Left renal cortex interstitium (tissue), 4 donors: ENCODE measurements at places on chromosomes 7 and 10.

DNA sequence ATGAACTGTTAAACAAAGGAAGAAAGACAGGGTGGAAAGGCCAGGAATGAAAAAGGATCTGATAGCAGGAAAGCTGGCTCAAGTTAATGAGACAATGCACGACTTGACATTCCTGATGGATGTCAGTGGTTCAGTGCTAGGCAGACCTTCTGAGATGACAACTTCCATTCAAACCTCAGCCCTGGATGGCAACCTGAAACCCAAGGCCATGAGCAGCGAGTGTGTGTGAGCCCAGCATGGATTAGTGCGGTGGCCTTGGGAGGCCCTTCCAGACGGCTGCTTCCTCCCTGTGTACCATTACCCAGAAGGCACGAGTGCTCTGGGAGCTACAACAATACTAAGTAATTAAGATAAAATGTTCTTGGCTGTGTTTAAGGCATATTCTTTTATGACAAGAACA lies 18.8 kb downstream of the TRIL start:
- no peak for DNase-seq

- DNase-seq = no peak
Observed at GRCh38 chr7:55065079-55065478, 46.3 kb downstream of the EGFR start.

DNA sequence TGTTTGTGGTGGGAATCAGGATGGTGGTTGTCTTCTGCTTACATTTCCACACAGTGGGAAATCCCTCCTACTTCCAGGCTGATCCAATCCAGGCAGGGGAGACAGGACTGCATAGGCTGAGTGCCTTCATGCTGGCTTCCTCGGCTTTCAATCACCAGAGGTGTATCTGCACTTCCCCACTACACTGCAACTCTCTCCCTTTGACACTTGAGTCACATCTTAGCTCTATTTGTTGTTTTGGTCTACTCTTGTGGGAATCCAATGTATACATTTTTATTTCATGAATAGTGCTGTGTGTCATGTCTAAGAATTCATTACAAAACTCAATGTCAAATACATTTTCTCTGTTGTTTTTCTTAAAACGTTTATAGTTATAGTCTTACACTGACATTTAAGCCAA lies 735.6 kb downstream of the XPNPEP1 start:
- DNase-seq = no peak

DNA sequence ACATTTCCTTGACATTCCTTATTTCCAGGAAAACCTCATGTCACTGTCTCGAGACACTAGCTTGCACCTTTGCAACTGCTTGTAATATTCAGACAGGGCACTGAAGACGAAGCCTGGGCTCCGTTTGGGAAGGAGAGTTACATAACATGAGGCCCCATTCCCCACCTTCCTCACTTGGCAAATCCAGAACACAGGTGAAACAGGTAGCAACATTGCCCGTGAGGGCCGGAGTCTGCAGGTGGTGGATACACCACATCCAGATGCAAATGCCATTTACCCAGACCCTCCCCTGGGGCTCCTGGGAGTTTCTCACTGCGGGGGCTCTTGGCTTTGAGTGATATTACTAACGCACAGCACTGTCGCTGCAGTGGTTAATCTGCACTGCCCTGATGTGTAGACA lies 491.0 kb downstream of the PTPRN2 start:
- DNase-seq = no peak

DNA sequence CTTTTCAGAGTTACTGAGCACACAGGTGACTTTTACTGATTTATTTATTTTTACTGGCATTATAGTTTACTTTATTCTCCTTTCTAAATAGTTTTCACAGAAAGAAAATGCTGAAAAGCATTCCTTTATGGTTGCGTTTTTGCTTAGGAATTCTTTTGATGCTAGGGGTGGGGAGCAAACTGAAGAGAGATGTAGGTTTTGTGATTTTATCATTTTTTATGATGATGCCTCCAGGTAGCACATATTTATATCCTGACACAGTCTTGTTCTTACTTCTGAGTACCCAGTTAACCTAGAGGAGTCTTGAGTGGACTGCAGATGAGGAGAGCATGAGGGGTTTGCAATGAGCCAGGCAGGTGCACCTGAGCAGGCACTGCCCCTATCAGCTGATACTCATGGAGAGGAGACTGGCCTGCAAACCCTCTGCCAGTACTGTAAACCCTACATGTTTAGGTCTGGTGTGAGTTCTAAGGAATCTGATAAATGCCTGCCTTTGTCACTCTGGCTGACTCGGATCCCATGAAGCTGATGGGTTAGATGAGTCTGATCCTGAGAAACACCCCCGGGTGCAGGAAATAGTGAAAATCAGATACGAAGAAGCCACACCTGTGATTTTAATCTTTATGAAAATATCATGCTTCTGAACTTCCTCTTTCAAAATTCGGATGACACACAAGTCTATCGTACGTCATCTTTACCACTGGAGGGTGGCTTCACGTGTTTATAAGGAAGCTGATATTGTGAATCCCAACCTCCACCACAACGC lies 302.9 kb downstream of the WDR37 start:
- DNase-seq = no peak

DNA sequence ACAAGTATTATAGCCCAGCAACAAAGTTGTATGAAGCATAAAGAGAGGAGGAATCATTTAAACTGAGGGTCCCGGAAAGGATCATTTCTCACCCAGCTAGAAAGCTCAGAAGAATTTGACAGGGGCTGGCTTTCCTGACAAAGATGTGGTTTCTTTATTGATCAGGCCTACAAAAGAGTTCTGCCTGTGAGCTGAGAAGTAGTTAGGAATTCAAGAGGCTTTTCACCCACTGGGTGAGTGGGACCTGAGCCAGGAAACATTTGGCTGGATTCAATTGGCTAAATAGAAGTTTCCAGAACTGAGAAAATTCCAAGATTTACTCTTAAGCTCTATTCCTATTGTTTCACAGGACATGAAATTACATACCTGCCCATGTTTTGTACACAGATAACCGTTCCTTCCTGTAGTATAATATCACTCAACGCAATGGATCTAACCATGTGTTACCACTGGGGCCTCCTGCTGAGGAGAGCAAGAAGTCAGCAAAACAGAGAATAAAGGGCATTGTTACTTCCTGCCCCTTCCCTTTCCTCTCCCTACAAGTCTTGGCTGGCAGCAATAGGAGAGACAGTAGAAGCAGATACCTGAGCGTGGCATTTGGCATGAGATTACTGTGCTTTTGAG lies 53.9 kb upstream of the PAPSS2 start:
- no peak for DNase-seq

DNA sequence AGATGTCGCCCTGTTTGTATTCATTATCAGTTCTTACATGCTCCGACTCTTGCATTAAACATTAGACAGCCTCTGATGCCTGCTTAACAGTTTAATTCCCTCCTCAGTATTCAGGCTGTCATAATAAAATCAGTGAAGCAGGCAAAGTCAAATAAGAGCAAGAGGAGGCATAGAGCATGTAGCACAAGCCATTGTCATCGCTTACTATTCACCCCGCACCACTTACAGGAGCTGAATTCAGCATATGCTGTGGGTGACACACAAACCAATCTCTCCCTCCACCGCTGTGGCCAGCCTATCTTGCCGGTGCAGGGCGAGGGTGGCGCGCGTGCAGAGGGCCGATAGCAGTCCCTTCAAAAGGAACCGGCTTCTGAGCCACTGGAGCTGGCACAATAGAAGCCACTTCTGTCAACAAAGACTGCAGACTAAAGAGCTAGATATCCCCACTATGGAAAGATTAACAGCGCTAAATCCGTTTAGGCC lies 433.2 kb upstream of the MGMT start:
- no peak for DNase-seq

GRCh38 chr10:8315619-8316021 lies 261.1 kb downstream of the GATA3 start:
- DNase-seq = no peak

- no peak for DNase-seq
Observed at GRCh38 chr7:129670656-129671055, 59.1 kb downstream of the NRF1 start.

DNA sequence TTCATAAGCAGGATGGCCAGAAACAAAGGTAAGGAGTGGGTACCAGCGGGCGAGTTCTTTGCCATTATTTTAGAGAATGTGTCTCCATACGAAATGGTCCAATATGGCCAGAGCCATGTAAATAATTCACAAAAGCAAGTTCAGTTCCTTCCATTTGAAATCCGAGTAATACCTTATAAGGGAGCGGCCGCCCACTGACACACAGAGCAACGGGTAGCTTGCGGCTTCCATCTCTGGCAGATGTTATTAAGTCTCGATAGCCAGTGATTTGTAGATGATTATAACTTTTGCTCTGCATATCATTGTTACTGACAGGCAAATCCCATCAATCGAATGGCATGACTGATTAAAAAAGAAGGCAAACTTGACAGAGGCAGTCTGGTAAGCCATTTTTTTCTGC lies 63.2 kb downstream of the GFRA1 start:
- DNase-seq = no peak

DNA sequence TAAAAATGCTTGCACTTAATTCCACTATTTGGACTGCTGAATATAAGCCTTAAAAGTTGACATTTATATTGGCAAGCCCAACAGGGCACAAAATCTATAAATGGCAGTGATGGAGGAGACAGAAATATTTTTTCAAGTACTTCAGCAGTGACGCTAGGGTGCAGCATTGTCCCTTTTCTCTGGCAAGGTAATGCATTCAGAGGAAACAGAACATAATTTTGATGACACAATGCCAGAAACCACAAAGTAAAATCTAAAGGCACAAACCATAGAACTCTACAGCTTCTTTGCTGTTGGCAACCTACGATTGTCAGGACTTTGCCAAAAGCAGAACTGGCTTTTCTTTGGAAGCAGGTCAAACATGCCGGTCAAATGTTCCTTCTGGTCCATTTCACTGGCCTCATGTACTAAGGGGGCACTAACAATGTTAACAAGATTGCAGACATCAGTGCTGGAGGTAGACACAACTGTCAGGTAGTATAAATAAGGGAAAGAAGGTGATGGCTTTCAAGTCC lies 30.9 kb upstream of the FAM133B start:
- DNase-seq = no peak

GRCh38 chr7:45617166-45617565 lies 43.0 kb downstream of the ADCY1 start:
- DNase-seq = no peak

GRCh38 chr7:22874904-22875303 lies 52.3 kb upstream of the TOMM7 start:
- no peak for DNase-seq

GRCh38 chr10:99573790-99574189 lies 41.0 kb downstream of the NKX2-3 start:
- DNase-seq = no peak

GRCh38 chr10:98745645-98746044 lies 298.9 kb upstream of the HPS1 start:
- DNase-seq = no peak

- DNase-seq = no peak
Observed at GRCh38 chr10:99115703-99116102, 119.9 kb downstream of the HPSE2 start.

- no peak for DNase-seq
Observed at GRCh38 chr10:132774181-132774901, 11.6 kb downstream of the NKX6-2 start.

GRCh38 chr10:11647676-11648075 lies 36.2 kb upstream of the USP6NL start:
- DNase-seq = no peak

DNA sequence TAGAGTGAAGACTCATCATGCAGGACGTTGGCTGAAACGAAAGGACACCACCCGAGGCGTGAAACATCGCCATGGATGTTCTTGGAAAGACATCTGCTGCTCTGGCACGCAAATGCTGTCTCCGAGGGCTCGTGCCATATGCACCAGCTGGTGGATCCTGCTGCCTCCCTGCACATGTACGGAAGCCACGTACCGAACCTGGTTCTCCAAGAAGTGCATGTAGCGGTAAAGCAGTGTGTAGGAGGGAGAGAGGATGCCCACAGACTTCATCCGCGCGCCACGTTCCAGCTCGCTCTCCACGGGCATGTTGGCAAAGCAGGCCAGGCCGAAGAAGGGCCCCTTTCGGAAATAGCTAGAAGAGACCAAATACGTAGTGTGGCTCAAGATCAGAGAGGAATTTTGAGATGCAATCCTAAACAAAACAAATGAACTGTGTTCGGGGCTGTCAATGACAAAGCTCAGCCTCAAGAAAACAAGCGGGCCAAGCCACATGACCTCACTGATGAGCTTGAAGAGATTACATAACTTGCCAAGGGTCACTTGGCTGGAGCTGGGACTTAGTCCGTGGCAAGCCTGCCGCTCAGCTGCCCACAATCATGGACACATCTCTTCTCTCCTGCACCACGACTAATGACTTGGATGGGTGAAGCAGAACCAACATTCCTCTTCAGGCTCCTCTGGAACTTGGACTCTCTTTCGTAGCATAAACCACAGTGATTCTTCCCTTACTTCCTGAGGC lies 16.5 kb downstream of the DENND11 start:
- DNase-seq = no peak

DNA sequence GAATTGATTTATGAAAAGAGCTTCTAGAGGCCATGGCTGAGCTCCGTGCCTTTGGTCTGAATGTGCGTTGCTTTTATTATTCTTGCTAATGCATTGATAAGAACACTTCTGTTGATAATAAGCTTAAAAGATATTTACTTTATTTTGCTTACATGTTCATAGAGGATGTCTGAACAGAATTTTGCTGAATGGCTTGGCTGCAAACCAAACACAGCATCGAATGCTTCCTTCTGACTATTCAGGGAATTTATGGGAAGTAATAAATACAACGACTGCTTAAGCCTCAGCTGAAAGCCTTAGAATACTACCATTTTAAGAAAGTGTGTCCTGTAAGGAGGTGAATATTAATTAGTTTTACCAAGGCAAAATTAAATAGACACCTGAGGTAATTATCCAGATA lies 643.5 kb upstream of the POT1 start:
- DNase-seq = no peak

GRCh38 chr7:6531492-6532279 lies 19.6 kb downstream of the GRID2IP start:
- DNase-seq = no peak

DNA sequence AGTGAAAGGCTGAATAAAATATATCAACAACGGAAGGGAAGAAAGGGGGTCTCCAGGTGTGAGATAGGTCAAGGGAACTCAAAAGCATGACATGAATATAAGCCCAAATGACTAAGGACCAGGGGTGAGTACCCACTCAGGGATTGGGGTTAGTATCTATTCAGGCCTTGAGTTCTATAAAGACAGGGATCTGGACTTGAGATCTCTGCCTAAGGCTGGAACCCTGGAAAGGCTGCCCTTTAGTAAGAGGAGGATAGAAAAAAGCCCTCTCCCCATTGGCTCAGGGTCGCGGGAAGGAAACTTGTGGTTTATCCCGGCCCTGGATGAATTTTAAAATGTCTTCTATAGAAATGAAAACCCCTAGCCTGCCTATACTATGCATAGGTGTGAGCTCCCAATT lies 2.4 kb upstream of the ITPRIP start:
- no peak for DNase-seq
